WTC11 (cell line): ENCODE measurements at places on chromosomes 4 and X.

- no peak for DNase-seq
Observed at GRCh38 chr4:140808256-140808655, 52.1 kb upstream of the TBC1D9 start.

DNA sequence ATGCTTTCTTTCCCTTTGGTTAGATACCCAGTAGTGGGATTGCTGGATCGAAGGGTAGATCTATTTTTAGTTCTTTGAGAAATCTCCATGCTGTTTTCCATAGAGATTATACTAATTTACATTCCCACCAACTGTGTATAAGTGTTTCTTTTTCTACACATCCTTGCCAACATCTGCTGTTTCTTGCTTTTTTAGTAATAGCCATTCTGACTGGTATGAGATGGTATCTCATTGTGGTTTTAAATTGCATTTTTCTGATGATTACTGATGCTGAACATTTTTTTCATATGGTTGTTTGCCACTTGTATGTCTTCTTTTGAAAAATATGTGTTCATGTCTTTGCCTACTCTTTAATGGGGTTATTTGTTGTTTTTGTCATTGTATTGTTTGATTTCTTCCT, 6.6 kb upstream of the AGA start:
- no peak for DNase-seq

DNA sequence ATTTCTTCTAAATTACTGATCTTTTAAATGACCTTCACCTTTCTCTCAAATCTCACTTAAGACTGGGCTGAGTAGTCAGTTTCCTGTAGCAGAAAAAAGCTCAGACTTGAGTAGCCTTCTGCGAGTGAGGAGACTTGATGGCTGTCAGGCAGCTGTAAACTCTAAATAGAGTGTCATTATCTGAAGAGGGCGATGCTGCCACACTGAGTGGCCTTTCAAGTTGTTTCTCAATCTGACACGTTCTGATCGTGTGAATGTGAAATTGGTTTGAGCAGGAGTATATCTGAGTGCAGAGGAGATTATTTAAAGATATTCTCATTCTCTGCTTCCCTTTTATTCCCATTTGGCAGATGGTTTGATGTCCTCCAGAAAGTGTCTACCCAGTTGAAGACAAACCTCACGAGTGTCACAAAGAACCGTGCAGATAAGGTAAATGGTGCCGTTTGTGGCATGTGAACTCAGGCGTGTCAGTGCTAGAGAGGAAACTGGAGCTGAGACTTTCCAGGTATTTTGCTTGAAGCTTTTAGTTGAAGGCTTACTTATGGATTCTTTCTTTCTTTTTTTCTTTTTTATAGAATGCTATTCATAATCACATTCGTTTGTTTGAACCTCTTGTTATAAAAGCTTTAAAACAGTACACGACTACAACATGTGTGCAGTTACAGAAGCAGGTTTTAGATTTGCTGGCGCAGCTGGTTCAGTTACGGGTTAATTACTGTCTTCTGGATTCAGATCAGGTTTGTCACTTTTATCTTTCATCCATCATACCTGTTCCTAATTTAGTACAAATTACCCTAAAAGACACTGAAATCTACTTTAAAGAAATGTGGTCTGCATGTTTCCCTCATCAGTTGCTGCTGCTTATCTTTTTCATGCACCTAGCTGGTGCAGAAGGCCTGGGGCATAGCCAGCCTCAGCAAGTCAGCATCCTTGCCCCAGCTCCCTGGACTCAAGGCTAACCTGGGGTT, 74.3 kb upstream of the MSANTD1 start:
- DNase-seq: no peak

DNA sequence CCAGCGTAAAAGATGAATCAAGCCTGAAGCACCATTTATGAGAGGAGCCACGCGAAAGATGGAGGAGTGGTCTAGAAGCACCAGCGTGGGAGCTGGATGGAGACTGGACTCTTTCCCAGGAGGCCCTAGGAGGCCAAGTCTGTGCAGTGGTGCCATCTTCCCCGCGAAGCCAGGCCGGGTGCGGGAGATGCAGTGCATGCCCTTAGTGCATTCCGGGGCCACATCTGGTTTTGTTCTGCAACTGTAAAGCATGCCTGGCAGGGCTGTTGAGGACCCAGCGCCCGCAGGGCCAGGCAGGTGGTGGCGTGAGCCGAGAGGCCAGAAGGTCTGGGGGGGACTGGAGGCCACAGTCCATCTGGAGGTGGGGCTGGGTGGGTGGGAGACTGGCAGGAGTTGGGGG, 78.6 kb upstream of the ADRA2C start:
- peak; percentile 7 for DNase-seq

- no peak for DNase-seq
Observed at GRCh38 chrX:78886550-78886949, 58.6 kb upstream of the P2RY10 start.

- no peak for DNase-seq
Observed at GRCh38 chrX:18809641-18810040, 102.2 kb downstream of the PPEF1 start.

- no peak for DNase-seq
Observed at GRCh38 chr4:16579866-16580265, 318.6 kb downstream of the LDB2 start.

- no peak for DNase-seq
Observed at GRCh38 chr4:8010618-8011017, 71.0 kb upstream of the AFAP1 start.

GRCh38 chr4:30943356-30943755, 223.2 kb downstream of the PCDH7 start:
- DNase-seq: no peak

DNA sequence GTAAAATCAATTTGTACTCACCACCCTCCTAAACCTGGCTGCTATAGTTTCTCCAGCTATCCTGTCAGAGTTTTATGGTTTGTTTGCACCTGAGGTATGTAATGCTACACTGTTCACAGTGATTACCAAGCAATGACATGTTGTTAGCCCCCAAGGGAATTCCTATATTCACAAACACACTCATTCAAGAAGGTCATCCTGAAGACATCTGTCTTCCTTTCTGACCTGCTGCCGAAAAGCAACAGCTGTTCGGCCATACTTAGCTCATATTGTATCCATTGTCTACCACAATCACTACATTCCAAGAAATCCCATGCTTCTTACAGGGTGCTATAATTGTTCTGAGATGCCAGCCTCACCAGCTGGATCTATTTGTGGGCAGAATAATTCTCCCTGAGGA, 160.1 kb upstream of the GYPA start:
- DNase-seq: no peak

DNA sequence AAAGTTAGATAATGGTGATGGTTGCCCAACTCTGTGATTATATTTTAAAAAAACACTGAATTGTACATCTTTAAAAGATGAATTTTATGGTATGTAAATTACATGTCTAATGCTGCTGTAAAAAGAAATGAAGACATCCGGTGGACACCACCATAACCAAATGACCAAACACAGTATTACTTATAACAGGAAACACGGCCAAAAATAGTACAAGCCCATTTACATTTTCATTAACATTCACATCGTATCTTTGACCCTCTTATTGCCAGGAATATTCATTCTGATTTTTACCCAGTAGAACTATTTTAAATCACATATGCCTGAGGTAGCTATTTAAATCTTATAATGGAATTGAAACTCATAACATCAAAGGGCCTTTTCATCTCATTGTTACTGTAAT, 143.2 kb downstream of the CFAP47 start:
- no peak for DNase-seq

DNA sequence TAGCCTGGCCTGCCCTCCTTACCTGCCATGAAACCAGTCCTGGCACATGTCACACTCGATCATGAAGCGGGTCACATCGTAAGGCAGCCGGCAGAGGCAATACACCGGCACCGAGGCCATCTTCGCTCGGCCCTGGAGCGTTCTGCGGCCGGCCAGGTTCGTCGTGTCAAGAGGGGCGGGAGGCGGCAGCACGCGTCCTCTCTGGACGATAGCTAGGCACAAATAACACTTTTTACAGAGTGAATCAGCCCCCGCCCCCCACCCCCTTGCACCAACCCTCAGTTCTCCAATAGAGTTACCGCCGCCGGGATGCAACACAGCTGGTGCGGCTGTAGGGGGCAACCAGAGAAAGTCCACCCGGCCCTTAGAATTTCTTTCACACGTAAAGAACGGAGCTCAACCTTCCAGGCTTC, 1.7 kb downstream of the PHF8 start:
- peak; percentile 46 for DNase-seq

- DNase-seq: no peak
Observed at GRCh38 chr4:141028024-141028529, 105.2 kb downstream of the RNF150 start.

DNA sequence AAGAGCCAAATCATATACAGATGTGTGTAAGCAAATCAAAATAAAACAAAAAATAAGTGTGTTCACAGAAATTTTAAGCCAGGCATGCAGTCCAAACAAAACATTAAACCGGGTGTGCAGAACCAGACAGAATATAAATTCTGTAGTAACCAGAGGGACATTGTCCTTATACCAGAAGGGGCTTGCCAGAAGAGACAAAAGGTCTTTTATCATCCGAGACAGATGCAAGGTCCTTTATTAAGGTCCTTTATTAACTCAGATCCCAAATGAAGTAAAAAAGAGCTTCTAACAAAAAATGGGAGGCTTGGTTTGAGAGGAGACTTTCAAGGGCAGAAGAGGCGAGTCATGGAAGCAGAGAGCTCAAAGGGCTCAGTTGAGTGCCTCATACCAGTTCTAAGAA, 59.2 kb downstream of the RGS12 start:
- DNase-seq: no peak

DNA sequence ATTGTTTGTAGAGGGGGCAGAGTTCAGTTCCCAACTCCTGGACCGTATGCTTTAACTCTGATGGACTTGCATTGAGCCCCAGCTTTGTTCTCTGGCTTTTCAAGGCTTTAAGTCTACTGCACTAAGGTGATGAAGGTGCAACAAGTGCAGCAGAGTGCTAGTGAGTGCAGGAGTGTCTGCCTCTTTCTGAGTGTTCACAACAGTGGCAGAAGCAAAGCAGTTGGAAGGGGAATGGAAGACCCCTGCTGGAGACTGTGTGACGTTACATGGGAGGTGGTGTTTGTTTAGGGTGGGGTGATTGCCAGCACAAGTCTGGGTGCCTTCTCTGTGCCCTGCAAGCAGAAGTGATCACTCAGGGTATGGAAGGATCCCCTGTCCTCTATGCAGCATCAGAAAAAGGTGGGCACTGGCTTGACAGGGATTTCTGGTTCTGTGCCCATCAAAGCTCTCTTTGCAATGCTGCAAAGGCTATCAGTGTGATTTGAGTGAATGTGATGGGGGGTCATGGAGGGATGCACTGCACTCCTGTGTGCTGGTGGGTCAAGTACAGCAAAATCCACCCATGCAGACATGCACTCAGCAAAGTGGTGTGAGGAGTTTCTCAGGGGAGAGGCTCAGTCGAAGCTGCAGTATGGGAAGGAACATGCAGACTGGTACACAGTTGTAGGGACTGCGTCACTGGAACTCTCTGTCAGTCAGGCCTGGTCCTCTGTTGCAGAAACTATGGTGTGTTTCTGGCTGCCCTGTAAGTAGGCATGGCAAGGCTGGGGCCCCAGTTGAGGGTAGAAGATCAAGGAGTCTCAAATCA, 70.9 kb upstream of the UGT2B7 start:
- peak; percentile 47 for DNase-seq

GRCh38 chr4:115515366-115515765, 401.9 kb upstream of the NDST4 start:
- no peak for DNase-seq

DNA sequence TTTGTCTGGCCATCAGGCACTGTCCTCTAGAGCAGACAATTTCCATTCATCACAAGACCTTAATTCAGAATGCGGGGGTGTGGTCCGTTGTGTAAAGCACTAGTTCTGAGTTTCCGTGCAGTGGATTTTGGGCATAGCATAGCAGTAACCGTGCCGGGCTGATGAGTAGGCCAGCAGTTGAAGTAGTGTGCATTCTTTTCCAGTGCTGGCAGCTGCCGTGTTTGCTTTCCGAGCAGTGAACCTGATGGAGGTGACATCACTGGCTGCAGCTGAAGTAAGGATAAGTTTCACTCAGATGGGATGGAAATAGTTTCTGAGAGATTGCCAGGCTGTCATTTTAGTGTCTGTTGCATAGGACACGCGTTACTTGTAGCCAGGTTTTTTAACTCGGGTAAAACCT, 107.0 kb upstream of the STIM2 start:
- DNase-seq: no peak

- no peak for DNase-seq
Observed at GRCh38 chrX:39381422-39381821, 580.2 kb downstream of the MID1IP1 start.

GRCh38 chr4:168871632-168872031, 138.4 kb downstream of the CBR4 start:
- no peak for DNase-seq

DNA sequence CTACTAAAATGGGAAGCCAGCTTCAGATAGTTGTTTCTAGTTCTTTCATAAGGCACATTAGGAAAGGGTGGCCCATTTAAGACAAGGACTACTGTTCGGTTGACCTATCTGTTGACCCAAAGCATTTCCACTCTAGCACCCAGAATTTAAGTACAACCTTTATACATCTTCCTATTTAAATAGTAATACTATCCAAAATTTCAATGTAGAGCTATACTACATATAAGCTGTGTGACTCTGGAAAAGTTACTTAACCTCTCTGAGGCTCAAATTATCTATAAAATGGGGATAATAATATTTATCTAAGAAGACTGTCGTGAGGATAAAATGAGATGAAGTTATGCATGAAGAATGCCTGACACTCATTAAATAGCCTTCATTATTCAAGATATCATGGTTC, 82.0 kb upstream of the TMEM164 start:
- no peak for DNase-seq

DNA sequence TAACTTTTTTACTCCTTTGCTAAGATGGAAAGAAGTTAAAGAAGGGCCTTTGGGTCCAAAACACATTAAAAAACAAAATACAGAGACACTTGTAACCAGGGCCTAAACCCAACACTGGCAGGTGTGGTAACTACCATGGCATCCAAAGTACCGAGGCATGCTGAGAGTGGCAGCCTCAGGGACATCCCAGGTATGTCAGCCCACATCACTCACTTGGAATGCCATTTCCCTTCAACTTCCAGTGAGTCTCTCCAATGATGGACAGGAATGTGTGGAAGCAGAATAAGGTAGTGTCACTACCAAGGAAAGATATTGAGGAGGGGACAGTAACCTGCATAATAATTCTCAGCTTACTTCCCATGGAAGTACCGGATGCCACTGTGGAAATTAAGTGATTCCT, 79.5 kb upstream of the SCOC start:
- DNase-seq: no peak

DNA sequence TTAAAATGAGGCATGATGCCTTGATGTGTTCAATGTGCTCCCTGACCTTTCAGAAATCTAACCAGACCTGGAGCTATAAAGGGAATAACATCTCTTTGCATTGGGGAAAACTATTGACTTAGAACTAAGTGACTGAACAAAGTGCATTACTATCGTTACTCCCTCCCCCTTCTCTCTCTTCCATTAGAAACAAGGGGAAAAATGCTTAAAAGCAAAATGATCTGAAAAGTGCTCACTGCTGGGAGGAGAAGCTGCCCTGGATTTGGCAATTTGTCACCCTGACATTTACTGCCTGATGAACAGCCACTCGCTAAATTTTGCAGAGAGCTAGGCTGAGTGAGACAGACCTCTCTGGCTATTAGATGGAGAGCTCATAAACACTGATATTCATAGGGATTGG, 48.6 kb upstream of the PARM1 start:
- no peak for DNase-seq

GRCh38 chrX:10534611-10535010, 85.8 kb downstream of the MID1 start:
- no peak for DNase-seq
